H54 (cell line): ENCODE measurements at places on chromosomes 13 and 19.

DNA sequence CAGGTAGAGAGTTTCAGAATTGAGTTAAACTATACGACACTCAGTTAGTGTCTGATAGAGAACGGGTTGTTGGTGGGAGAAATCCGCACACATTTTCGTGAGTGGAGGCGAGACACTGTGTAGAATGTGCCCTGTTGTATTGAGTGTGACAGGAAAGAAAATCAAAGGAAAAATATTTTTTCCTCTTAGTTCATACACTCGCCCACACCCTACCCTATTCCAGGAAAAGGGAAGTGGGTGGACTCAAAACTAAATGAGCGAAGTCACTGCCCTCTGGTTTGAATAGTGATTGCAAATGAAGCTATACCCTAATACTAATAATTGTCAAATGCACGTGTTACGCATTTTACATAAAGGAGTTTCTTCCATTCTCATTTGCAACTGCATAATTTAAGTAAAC is 2.0 kb downstream of the ZNF347 start:
- no peak for DNase-seq

DNA sequence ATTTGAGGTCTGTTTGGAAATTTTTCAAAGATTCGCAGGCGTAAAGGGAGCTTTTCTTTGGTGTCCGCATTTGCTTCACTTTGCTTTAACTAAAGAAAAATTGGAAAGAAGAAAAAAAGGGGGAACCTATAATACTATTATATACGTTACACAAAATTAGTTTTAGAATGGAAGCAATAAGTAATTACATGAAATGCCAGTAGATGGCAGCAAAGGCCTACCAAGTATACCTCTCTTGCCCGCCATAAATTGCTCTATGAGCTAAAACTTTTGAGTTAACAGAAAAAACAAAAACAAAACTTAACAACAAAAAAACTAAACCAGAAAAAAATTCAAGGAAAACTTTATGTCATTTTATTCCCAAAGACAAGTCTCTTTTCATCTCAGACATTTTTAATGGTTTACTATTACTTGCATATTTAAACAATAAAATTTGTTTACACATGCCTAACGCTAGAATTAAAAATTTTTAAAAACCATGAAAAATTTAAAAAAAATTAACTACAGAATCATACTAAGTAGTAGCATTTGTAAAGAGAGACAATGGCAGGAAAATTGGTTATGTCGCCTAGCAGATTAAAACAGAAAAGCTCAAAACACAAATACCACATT is 271.4 kb downstream of the NALCN start:
- peak; percentile 23 for DNase-seq

- DNase-seq, result no peak
Observed at GRCh38 chr13:72728290-72728605, 525 bp downstream of the BORA start.

DNA sequence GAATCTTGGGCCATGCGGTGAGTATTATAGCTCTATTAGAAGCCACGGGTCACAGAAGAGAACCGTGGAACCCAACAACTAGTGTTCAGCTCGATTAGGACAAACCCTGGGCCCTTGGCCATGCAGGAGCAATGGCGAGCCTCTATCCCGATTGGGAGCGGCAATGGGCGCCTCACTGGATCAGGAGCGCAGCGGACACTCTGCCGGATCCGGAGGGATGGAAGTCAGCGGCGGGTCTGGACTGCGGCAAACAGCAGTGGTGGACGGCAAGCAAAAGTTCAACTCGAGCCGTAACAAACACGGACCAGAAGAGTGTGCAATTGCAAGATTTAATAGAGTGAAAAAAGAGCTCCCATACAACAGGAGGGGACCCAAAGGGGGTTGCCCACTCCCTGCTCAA is 1481.9 kb downstream of the PCDH9 start:
- DNase-seq, result no peak

- no peak for DNase-seq
Observed at GRCh38 chr13:48661107-48661506, 7.4 kb downstream of the CYSLTR2 start.

DNA sequence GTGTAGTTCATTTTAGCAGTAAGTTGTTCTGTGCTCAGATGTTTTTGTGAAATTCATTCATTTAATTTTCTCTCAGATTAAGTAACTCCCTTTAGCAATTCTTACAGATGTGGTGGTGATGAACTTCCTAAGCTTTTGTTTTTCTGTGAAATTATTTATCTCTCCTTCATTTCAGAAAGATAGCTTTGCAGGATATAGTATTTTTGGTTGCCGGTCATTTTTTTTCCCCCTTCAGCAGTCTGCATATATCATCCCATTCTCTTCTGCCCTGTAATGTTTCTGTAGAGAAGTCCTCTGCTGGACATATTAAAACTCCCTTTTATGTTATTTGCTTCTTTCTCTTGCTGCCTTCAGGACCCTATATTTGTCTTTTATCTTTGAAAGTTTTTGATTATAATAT is 470.2 kb downstream of the PCDH9 start:
- no peak for DNase-seq

DNA sequence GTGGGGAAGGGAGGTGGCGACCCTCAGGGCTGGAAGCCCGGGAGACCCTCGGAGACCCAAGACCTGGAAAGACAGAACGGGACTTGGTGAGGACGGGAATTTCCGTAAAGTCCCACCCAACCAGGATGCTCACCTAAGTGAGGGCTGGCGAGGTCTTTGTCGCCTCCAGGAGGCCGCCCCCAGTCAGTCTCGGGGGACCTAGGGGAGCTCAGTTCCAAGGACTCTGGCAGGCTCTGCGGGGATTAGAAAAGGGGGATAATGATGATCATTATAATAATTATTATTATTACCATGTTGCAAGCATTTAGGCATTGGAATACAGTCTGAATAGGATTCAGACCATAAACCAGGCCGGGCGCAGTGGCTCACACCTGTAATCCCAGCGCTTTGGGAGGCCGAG is 9.1 kb upstream of the HSD17B14 start:
- DNase-seq, result no peak

DNA sequence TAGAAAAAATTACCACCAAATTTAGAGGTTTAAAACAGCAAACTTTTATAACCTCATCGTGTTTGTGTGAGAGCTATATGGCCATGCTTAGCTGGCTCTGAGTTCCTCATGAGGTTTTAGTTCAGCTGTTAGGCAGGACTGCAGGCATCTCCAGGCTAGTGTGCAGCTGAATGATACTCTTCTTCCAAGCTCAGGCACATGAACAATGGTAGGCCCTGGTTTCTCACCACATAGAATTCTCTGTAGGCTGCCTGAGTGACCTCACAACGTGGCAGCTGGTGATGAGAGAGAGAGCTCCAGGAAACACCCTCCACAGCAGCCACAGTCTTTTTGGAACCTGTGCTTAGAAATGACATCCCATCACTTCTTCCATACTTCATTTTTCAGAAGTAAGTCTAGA is 540.6 kb upstream of the MIR17HG start:
- DNase-seq, result no peak

GRCh38 chr13:49366841-49367240 is 77.0 kb downstream of the CAB39L start:
- no peak for DNase-seq

DNA sequence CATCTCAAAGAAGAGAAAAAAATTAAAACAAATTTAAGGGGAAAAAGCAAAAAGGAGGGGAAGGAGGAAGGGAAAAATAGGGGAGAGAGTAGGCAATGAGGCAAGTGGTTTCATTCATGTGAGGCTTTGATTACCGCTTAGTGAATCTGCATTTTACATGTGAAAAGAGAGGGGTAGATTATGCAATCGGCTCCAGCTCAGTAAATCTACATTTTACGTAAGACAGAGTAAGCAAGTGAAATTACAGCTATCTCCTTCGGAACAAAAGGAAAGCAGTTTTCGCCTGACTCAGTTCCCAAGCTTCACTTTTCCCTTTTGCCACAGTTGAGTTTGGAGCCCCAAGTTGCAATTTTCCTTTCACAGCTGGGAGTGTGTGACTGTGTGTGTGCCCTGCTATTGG is 16.0 kb upstream of the OLFM2 start:
- no peak for DNase-seq
